ENCODE measurements at places on chromosomes 1 and 21. TPM values are rescaled to one million over a fixed set of nuclear protein-coding genes. Genes with fewer than 3 reads are reported as not detected.

DNA sequence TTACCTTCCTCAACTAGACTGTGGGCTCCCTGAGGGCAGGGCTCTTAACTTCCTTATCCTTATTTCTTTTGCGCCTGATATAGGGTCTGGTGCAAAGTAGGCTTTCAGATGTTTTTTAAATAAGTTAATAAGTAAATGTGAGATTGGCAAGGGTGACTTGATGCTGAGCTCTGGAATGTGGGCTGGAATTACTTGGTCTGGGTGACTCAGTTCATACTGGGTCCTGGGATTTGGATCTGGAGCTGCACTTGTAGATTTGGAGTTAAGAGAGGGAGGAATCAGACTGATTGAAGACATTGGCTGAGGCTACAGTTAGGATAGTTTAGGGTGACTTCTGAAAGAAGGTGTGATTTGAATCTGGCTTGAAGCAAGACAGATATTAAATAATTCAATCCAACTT, 190.9 kb downstream of the GIPC2 start:
- no peak for DNase-seq

TPTE gene
- not detected for polyA plus RNA-seq

DNA sequence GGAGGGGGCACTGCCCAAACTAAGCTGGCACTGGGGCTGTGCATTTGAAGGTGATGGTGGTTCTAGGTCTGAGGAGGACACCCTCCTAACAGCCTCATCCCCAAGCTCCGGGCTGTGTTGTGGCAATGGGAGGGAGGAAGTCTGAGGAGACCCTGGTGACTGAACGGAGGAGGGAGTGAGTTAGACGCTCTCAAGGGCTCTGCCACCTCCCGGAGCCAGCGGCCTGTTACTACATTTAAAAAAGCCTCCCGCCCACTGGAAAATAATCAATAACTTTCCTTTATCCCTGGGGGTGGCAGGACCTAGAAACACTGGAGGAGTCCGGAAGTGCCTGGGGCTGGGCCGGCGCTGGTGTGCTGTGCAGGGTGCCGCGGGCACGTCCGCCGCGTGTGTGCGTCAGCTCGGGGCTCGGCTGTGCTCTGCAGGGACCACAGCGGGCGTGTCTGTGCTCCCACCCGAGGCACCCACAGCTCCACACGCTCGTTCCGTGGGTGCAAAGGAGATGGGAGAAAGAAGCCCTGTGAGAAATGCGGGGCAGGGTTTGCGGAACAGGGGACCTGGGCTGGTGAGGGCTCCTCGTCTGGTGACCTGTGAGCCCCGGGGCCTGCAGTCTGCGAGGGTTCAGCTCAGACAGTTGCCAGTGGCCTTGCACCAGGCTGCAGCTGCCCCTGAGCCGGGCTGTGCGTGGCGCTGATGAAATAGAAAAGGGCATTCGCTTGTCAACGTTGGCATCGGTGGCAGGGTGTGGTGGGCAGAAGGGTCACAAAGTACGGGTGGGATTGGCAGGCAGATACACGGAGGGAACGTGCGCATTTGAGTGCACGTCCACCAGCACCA, 5.3 kb downstream of the SAMD11 start:
- DNase-seq: no peak

- DNase-seq: no peak
Measured at GRCh38 chr1:56188855-56189254, 390.5 kb downstream of the PLPP3 start.

GRCh38 chr21:20013851-20014250, 984.4 kb upstream of the NCAM2 start:
- no peak for DNase-seq

DNA sequence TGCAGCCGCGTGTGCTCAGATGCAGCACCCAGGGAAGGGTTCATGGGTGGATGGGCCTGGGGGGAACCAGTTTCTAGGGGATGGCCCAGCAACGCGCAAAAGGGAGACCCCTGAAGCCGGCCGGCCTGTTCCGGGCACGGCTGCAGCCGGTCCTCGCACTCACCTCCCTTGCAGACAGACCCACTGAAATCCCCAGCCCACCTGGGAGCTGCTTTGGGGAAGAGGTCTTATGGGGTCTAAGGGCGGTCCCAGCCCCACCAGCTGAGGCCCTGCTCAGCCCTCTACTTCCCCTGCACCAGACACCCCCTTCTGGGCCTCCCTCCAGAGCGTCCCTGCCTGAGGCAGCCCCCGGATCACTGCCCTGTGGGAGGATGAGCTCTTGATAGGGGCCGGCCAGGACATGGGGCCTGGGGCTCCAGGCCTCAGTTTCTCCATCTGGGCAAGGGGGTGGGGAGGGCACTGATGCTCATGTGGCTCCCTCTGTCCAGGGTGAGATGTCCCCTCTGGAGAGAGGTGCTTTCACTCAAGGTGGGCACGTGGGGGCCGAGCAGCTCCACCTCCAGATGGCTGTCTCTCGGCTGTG, 20.0 kb upstream of the TTC34 start:
- DNase-seq: no peak

DNA sequence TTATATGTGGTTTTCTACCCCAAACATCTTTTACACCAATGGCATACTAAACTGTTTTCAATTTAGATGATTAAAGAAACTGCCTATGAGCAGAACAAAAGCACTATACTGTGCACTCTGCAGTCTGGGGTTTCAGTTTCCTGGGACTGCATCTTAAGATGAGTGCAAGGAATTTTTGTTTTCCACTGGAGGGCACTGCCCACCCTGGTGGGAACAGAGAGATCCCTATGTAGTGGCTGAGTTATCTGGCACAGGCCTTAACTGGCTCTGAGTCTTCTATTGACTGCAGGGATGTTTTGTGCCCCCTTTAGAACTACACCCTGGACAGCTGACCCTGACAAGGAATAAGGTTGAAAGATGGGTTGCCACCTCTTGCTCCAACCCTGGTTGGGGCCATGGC, 12.0 kb downstream of the PROK1 start:
- no peak for DNase-seq

TARDBP gene
- polyA plus RNA-seq: 66.2 TPM

- DNase-seq: no peak
Measured at GRCh38 chr1:44346184-44346583, 8.9 kb downstream of the ERI3 start.

GRCh38 chr1:74790453-74790852, 57.5 kb downstream of the TYW3 start:
- no peak for DNase-seq

- no peak for DNase-seq
Measured at GRCh38 chr1:29202053-29202452, 20.4 kb upstream of the SRSF4 start.

- peak; percentile 2 for DNase-seq
Measured at GRCh38 chr1:239976130-239976968, 115.3 kb upstream of the FMN2 start.

- DNase-seq: no peak
Measured at GRCh38 chr1:182565537-182565936, 23.5 kb downstream of the RNASEL start.

DNA sequence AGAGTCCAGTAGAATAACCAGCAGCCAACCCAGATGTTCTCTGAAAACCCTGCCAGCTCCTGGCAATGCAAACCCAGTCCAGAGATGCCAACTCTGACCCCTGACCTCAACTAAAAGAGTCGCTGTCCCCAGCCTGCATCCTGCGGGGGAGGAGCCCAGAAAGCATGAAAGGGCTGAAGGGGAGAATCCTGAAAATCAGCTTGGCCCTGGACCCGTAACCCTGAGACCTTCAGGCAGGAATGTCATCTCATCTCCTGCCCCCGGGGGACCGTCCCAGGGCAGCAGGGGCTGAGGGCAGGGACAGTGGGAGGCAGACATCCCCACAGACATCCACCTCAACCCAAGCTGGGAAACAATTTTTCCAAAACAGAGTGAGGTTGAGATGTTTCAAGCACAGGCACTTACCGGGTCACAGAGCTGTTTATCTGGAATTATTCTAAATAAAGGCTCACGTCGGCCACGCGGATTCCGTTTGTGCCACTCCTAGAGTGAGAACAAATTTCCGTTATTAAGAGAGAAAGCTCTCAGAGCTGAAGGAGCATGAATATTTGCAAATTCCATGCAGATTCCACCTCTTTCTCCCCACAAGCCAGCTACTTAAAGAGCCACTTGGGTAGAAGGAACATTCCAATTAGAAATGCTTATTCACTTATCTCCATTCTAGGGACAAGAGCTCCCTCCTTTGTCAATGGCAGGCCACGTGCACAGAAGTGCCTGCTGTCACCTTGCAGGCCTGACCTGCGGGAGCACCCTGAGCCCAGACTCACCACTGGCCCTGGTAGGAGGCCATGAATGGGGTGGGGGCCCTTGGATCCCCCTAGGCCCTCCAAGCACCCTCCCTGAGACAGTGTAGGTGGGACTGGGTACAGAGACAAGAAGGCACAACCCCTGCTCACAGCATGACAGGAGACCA, 240.1 kb downstream of the NPHP4 start:
- DNase-seq: no peak

DNA sequence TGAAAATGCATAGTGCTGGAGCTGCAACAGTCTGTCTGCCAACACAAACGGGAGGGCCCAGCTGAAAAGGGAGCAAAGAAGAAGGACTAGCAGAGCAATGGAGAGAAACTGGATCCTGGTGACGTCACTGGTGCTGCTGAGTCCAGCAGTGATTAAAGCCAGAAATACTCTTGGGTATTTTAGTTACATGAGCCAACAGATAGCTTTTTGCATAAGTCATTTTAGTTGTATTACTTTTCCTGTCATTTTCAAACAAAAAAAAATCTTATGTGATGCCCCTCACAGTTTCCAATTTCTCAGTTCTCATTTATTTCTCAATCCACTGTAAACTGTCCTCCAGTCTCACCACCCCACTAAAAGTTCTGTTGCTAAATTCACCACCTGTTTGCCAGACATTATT, 38.7 kb upstream of the NEK7 start:
- no peak for DNase-seq

KRTAP7-1 gene
- polyA plus RNA-seq: not detected

DNA sequence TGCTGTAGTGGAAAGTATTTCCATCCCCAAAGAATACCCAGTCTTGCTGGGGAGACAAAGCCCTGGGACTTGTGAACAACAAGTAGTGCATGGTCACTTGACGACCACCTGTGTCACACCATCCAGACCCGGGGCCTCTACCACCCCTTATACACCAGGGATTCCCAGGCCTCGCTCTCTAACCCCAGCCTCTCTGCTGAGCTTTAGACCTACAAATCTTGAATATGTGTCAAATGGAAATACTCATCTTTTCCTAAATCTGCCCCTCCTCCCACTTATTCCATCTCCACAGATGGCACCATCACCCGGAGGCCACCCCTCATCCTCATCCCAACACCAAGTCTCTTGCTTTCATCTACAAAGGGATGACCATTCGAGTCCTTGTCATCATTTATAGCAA, 875 bp upstream of the RNASEL start:
- no peak for DNase-seq

OVAAL gene
- polyA plus RNA-seq: not detected

- no peak for DNase-seq
Measured at GRCh38 chr1:34710812-34711211, 44.0 kb upstream of the GJB5 start.

GRCh38 chr1:6258675-6259074, 2.2 kb downstream of the GPR153 start:
- no peak for DNase-seq

TMEM50B gene
- polyA plus RNA-seq: 46.2 TPM

DNA sequence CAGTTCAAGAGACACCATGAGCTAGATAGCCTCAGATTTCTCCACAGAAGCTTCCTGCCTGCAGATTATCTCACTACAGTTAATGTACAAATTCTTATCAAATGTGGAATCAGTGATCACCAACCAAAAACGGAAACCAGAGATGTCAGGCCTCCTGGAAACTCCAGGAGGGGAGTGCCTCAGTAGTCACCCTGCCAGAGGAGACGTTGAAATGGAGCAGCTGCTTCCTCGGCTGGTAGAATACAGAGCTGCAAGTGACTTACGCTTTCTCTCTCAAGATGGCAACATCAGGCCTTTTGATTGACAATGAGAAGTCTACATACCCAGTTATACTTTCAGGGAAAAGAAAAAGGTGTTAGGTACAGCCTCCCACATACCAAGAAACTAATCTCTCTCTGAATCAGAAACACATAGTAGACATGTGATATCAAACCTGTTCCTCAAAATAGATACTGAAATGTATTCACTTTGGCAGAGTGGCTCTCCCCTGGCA, 52.2 kb downstream of the ACP6 start:
- no peak for DNase-seq

DNA sequence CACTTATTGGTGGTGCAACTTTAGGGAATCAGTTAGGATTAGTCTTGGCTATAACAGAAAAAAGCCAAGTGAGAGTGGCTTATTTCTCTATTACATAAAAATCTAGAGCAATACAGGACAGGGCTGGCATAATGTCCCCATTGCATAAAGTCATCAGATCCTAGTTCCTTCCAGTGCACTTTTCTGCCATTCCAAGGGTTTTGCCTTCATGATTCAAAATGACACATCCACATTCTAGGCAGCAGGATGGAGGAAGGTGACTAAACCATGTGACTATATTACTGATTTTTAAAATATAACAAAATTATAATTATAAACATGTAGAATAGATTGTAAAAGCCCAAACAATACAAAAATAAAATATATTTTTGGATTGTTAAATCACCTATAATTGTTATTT, 18.8 kb downstream of the JUN start:
- DNase-seq: no peak

DNA sequence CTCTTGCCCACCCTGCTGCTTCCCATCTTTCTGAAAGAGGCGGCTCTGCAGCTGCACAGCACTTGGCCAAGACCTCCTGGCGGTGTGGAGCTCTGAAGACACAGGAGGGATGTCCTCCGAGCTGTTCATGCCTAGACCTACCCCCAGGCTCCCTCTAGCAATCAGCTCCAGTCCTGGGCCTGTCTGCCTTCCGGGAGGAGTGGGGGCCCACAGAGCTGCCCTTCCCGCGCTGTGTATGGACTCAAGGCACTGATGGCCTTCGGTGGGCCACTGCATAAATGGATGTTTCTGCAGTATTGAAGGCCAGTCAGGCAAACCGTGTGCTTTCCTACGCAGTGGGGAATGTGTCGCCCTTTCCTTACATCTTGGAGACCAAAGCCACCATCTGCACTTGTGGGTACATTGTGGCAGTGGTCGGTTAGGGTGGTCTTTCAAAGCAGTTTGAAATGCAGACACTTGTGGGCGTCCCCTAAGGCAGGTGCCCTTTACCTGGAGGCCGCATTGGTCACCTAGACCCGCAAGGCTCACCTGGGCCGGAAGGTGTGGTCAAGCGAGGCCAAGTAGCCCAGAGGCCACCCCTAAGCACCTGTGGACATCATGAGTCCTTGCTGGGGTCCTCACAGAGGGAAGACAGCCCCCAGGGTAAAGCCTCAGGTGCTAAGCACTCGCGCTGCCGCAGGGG, 912 bp upstream of the PKNOX1 start:
- no peak for DNase-seq
